ENCODE measurements at places on chromosomes 4 and X.

- no peak for DNase-seq
Observed at GRCh38 chr4:104826171-104826570, 320.5 kb upstream of the TET2 start.

DNA sequence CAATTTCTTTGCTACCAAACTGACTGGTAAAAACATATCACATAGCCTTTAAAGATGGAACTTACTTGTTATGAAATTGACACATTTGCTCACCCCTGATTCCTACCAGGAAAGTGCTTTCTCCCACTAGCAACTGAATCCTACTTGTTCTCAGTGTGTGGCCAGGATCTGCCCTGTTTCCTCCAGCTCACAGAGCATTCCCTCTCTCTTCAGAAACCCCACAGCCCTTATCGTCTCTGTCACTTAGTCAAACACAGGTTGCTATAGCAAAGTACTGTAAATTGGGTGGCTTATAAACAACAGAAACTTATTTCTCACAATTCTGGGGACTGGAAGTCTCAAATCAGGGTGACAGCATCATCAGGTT is 265.2 kb upstream of the BOD1L1 start:
- no peak for DNase-seq

GRCh38 chr4:169815606-169816005 is 57.9 kb upstream of the HPF1 start:
- no peak for DNase-seq

DNA sequence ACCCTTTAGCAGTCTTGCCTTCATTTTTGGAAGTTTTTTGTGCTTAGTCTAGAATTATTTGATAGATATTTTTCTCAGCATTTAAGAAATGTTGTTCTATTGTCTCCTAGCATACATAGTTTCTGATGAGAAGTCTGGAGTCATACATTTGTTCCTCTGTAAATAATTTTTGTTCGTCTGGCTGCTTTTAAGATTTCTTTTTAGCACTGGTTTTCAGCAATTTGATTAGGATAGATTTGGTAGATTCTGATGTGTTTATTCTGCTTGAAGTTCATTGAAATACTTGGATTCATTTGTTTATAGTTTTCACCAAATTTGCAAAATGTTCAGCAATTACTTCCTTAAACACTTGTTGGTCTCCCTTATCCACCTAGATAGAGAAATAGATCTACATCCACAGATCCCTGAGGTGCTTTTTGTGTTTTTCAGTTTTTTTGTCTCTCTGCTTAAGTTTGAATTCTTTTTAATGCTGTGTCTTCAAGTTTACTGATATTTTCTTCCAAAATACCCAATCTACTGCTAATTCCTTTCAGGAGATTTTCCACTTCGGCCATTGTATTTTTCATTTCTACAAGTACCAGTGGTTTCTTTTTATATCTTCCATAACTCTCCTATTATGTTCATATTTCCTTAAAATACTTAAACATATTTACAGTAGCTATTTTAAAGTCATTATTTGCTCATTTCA is 64.9 kb downstream of the ABLIM2 start:
- no peak for DNase-seq

DNA sequence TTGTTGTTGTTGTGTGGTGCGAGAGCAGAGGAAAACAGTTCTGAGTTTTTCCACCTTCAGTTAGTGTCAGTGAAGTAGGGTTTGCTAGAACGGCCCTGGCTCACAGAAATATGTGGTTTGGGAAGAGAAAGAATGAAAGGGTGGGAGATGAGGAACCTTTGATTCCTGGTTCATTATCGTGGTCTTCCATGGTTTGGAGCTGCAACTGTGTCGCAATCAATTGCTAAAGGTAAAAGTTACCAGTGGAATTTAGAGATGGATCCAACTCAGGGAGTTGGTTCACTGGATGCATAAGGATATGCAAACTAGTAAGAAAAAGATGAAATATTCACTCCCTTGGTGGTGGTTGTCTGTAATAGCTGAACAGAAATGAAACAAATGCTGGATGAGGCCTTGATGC is 35.6 kb upstream of the GPR34 start:
- no peak for DNase-seq

GRCh38 chr4:38166082-38166481 is 205.9 kb downstream of the PTTG2 start:
- no peak for DNase-seq

- no peak for DNase-seq
Observed at GRCh38 chrX:119648421-119648775, 42.2 kb upstream of the NKRF start.

DNA sequence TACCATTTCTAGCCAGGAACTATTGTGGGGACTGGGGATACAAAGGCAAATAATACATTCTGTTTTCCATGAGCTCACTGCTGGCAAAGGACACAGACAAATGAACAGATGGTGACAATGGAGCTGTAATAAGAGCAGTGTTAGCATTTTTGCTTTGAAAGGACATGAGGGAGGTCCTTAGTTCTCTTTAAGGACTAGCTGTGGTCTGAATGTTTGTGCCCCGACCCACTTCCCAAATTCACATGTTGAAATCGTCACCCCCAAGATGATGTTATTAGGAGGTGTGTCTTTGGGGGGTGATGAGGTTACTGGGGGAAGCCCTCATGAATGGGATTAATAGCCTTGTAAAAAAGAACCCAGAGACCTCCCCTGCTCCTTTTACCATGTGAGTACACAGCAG is 30.3 kb downstream of the CCNG2 start:
- no peak for DNase-seq

GRCh38 chrX:109372291-109372690 is 109.6 kb downstream of the GUCY2F start:
- DNase-seq: no peak

DNA sequence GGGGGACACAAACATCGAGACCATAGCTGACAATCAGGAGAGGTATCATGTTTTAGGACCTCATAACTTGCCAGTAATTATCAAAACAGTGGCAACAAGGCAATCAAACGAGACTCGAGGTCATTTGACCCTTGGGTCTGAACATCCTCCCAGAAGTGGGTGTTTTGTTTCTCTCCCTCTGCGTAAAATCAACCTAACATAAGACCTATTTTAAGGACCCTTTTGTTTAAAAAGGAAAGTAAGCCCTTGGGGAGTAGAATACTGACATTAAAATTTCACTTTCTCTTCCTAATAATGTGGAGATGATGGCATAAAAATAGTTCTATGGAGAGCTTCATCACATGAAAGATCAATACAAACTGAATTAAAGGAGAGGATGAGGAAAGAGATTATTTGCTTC is 106.2 kb upstream of the PUDP start:
- DNase-seq: no peak

GRCh38 chr4:84529169-84529751 is 30.2 kb upstream of the NKX6-1 start:
- no peak for DNase-seq

GRCh38 chrX:48751343-48751742 is 10.2 kb upstream of the GLOD5 start:
- no peak for DNase-seq

DNA sequence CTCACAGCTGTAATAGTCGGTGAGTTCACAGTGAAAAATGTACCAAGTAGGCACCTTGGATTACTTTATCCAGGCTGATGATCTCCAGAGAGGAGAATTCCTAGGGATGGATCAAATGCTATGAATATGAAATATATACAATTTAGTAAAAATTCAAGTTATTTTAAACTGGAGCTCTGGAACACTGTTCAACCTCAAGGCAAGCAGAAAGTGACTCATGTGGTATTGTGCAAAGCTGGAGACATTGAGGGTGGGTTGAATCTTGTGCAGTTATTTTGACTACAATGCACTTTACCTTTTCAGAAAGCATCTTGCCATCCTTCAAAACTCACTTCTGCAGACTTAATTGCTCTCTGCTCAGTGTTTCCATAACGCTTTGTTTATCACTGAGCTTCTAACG is 43.4 kb downstream of the OSTC start:
- DNase-seq: no peak

GRCh38 chrX:3476973-3477372 is 130.5 kb upstream of the MXRA5 start:
- DNase-seq: no peak

GRCh38 chrX:96578781-96579180 is 105.9 kb upstream of the DIAPH2 start:
- no peak for DNase-seq

- no peak for DNase-seq
Observed at GRCh38 chr4:48195374-48195773, 61.3 kb upstream of the TXK start.

DNA sequence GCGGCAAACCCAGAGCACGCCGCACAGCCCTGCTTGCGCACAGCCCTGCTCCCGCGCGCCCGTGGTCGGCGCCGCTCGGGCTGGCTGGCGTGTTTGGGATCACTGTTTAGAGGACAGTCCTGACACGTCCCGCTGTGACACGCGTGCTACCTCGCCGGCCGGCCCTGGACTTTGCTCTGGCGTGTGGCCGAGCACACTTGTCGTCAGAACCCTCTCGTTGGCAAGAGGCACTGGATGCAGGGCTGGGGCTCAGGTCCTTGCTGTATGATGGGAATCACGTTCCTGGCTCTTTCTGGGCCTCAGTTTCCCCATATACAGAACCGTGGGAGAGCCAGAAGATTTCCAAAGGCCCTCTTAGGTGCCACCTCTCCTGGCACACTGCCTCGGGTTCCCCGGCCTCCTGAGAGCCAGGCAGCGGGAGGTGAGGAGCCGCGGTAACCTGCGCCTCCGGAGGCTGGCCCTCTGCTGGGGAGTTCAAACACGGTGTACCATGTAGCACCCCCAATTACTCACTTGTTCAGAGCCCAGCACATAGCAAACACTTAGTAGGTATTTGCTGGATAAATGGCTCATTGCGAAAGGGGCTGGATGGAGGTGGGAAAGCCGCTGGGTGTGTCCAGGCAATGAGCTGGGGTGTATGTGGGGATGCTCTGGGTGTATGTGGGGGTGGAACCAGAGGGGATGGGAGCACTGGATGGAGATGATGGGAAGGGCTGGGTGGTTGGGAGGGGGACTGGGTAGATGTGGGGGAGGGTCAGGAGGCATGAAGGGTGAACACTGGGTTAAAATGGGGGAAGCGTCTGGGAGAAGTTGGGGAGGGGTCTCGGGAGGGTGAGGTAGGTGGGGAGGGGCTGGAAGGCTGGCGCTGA is 76.6 kb downstream of the HTRA3 start:
- DNase-seq: no peak

GRCh38 chrX:150958177-150958576 is 25.0 kb upstream of the HMGB3 start:
- DNase-seq: no peak

DNA sequence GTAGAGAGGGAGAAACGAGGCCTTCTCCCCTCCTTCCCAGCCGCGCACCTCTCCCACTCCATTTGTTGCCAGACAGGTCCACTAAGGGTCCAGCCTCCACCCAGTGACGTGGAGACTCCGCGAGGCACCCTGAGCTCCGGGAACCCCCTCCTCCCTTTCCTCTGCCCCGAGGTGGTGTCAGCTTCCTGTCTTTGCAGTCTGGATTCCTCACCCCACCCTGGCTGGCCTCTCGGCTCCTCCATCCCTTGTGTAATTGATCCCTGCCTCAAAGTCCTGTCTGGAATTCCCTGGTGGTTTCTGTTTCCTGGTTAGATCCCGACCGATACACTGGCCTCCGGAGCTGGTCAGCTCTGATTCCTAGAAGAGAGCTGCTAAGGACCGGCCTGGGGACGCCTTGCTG is 105.9 kb upstream of the SCOC start:
- DNase-seq: no peak

DNA sequence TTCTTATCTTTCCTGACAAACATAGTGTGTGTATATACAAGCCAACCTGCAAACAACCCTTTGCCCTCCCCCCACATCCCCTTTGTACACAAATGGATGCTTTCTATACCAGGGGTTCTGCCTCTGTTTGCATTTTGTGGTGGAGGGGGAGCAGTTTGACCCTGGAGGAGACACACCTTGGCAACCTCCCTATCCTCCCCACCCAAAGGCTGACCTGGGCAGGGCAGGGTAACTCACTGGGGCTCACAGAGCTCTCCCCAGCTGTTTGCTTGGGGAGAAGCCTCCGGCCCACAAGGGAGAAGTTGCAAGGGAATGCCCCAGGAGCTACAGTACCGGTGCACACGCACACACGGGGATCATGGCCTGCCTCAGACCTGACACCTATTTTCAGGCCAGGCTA is 372.6 kb downstream of the BCOR start:
- DNase-seq: no peak

DNA sequence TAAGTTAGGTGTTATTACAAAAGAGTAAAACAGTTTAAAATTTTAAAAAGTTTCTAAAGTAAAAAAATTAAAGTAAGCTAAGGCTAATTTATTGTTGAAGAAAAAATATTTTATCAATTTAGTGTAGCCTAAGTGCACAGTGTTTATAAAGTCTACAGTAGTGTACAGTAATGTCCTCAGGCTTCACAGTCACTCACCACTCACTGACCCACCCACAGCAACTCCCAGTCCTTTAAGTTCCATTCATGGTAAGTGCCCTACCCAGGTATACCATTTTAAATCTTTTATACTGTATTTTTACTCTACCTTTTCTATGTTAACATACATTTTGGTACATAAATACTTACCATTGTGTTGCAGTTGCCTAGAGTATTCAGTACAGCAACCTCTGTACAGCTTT is 120.3 kb upstream of the DKK2 start:
- no peak for DNase-seq

DNA sequence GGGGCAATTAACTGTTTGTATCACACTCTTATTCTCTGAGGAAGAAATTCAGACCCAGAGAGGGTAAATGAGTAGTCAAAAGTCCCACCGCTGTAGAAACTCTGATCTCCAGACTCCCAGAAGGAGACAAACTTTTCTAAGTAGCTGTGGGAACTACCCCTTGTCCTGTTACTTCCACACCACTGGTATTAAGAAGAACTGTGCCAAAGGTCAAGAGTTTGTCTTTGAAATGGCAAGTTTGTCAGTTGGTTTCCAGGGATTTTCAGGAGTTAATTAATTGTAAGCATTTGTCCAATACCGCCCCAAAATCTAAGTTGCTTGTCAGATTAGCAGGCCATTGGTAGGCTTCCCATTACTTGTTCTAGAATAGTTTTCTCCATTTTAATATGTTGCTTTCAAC is 85.7 kb downstream of the GC start:
- DNase-seq: no peak

GRCh38 chrX:112630187-112630586 is 49.6 kb downstream of the LHFPL1 start:
- DNase-seq: no peak

DNA sequence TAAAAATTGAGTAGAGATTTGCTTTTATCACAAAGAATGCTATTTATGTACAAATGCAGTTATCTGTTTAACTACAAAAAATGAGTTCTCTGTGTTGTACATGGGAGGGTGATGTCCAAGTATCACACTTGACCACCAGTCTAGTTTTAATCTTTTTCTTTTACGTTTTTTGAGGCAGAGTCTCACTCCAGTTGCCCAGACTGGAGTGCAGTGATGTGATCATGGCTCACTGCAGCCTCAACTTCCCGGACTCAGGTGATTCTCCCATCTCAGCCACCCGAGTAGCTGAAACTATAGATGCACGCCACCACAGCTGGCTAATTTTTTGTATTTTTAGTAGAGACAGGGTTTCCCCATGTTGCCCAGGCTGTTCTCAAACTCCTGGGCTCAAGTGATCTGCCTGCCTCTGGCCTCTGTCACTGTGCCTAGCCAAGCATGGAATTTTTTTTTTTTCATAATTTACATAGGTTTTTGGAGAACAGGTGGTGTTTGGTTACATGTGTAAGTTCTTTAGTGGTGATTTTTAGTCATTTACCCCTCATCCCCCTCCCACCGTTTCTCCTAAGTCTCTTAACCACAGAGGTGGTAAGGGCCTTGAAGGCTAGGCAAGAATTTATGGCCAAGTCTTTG is 47.9 kb upstream of the RPA4 start:
- no peak for DNase-seq

GRCh38 chrX:23937100-23937499 is 29.3 kb downstream of the CXorf58 start:
- DNase-seq: no peak
